ENCODE measurements at places on chromosomes 16 and 17.

DNA sequence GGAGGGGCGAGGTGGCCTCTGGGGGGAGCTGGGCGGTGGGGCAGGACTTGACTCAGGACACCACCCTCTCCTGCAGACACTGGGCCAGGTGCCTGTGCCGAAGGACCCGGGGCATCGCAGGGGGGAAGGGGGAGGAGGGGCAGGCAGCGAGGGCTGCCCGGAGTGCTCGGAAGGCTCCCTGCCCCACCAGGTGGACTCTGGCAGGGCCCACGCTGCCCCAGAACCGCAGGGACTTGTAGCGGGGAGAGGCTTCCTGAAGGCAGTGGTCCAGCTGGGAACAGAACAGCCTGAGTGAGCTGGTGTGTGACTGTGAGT lies 4.4 kb upstream of the HCRT start:
- DNase-seq, result no peak

DNA sequence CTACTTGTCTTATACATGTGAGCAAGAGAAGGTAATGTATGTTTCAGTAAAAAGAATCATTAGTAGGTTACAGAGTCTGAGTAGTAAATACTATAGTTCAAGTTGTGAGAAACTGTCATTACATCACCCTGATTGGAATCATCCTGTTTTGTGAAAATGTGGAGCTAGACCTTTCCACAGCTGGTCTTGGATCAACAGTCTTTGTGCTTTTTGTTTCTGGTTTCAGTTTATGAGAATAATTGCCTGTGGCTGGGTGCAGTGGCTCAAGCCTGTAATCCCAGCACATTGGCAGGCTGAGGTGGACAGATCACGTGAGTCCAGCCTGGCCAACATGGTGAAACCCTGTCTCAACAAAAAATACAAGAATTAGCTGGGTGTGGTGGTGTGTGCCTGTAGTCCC lies 19.7 kb upstream of the SHISA9 start:
- no peak for DNase-seq

DNA sequence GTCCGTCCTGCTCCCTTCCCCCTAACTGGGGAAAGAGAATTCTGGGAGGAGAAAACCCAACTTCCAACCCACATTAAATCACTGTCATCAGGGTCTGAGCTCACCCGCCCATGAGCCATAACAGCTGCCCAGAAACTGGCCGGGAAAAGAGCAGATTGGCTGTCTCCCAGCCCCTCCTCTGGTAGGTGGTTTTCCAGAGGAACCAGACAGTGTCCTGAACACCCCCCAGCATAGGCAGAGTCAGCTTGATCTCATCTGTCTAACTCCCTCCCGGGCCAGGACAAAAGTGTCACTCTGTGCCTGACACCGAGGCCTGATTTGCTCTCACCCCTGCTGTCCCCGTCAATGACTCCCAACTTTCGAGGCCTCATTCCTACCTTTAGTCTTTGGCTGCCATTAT lies 197.0 kb downstream of the AXIN2 start:
- DNase-seq, result no peak

GRCh38 chr17:16887523-16888095 lies 84.3 kb downstream of the TNFRSF13B start:
- no peak for DNase-seq

DNA sequence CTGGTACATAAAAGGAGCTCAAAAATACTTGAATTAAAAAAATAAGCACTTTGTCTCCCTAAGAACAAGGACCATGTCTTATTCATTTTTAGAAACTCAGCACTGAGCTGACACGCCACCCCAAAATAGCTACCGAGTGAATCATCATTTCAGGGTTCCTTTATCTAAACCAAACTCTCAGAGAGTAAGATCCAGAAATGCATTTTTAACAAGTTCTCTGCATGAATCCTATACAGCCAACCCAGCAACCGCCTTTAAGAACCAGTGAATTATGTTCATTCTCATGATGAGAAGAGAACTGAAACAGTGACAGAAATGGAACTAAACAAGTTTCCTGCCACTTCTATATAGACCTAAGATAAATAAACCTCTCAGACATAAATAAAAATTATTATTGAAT lies 8.7 kb downstream of the C16orf87 start:
- no peak for DNase-seq

DNA sequence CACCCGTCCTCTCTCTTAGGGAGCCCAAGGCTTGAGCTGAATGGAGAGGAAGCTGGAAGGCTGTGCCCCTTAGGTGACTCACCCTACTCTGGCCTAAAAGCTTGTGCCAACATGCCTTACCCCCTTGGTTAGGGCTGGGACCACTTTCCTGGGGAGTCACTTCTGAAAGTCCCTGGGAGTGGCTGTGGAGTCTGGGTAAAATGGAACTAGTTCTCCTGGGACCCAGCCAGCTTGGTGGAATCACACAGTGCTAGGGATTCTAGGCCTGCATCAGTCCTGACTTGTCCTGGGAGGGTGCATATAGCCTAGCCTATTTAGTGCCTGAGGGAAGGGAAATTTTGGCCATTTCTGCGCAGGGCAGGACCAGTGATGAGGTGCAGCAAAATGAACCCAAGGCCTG lies 10.5 kb downstream of the MMP28 start:
- DNase-seq, result no peak

GRCh38 chr17:66526827-66527226 lies 224.4 kb downstream of the PRKCA start:
- no peak for DNase-seq

All from NCI-H524 treated with DMSO at 0.1 percent for 48 hours (cell line).